ENCODE measurements at places on chromosomes 12 and 14.
A peak's percentile ranks its signal among the peaks of the same experiment; 100 is the strongest.

DNA sequence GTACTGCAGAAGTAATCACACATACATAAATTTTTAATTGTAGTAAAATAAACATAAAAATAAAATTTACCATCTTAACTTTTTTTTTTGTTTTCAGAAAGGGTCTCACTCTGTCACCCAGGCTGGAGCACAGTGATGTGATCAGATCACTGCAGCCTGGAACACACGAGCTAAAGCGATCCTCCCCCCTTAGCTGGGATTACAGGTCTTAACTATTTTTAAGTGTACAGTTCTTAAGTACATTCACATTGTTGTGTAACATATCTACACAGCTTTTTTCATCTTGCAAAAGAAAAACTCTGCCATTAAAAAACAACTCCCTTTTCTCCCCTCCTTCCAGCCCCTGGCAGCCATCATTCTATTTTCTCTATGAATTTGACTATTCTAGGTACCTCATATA lies 92.3 kb downstream of the PPP1R12A start:
- no peak for DNase-seq

DNA sequence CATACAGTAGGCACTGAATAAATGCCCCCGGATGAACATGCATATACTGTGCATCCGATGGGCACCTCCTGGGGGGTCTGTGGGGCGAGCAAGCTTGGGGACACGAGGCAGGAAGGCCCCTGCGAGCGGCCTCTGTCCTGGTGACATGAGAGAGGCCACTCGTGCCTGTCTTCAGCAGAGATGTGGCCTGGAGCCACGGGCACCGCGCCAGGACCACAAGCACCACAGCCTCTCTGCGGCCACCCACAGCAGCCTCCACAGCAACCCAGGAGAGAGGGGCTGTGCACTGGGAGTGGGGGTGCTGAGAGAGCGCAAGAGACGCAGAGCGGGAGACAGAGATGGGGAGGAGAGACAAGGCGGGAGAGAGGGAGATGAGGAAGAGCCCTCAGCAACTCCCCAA lies 118.5 kb downstream of the RFLNA start:
- DNase-seq: no peak

DNA sequence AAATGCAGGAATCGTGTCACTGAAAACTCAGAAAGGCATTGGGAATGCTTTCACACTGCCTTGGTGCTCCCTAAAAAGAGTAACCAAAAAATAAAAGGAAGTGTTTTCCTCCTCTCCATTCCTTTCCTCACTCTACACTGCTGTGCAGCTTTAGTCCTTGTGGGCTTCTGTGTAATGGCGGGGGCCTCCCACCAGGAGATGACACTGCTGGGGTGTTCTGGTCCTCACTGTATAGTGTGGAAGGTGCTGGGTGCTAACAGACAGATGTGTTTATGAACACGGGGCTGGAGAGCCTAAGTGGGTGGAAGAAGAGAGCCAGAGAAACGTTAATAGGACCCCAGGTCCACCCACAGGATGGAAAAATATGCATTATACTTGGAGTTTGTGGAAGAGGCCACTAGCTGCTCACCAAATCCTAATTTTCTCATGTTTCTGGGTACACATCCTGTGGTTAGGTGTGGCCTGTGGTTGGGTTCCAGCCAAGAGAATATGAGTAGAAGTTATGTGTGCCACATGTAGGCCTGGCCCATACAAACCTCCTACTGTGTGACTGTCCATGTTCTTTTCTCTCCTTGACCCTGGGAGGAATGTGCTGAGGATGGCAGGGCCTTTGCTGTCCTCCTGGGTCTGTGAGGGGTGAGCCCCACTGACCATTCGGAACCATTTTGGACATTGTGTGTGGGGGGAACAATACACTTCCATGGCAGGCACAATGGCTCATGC lies 14.0 kb upstream of the C1S start:
- DNase-seq: no peak

GRCh38 chr14:56860441-56860840 lies 50.2 kb upstream of the OTX2 start:
- DNase-seq: no peak

GRCh38 chr12:118637767-118638370 lies 261.5 kb downstream of the SUDS3 start:
- DNase-seq: no peak

DNA sequence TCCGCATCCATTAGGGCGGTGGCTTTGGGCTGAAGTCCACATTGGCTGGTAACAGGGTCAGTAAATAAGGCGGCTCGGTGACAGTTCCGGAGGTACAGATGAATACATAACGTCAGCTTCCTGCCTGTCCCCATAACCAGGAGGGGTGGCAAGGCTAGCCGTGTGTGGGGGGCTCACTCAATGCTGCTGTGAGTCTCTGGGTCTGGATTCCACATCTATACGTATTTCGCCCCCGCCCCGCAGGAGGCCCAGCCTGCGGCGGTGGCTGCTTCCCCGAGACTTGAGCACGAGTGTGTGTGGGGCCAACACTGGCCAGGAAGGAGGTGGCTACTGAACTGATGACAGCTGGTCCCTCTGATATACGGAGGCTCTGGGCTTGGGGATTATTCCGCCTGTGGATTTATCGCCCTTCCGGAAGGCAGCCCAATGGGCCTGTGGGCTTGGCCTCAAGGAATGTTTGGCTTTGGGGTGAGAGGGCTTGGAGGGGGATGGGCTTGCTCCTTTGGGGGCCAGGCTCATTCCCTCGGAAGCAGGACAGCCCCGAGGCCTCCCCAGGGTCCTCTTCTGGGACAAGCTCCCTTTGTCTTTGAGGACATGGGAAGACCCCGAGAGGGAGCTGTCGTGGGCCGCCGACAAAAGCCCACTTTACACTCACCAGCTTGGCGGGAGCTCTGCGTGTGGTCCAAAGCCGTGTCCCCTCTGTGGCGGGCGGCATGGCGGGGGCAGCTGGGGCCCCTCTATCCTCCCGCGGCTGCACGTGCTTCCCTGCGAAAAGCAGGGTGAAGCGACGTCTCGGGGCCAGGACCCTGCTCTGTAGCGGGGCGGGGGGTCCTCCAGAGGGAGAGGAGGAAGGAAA lies 82.1 kb downstream of the KIF26A start:
- peak; percentile 18 for DNase-seq

GRCh38 chr14:102027951-102028350 lies 58.9 kb downstream of the HSP90AA1 start:
- DNase-seq: no peak

DNA sequence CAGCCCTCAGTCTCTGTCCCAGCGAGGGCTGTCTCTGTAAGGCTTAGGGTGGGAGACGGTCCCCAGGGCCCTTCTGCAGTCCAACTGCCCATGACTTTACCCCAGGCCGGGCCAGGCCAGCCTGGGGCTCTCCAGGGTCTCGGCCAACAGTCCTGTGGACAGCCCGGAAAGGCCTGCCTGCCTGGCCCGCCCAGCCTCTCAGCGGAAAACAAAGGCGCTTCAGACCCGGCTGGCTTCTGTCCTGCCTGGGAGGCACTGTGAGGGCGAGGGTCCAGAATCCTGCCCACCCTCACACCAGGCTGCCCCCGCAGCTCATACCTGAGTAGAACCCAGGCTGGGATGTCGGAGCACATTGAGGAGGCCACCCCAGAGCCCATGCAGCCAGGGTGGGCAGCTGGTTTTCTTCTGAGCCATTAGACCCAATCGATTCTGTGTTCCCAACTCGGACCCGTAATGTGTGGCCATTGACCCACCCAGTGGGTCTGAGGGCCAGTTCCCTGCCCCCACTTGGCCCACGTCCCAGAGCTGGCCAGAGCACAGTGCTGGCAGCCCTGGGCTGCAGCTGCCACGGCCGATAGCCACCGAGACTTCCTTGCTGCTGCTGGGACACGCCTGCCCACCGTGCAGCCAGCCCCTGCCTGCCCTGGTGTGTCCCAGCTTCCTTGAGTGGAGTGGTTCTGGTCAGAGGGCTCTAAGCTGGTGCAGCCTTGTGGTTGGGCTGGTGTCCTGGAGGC lies 1.6 kb downstream of the CRIP2 start:
- no peak for DNase-seq

DNA sequence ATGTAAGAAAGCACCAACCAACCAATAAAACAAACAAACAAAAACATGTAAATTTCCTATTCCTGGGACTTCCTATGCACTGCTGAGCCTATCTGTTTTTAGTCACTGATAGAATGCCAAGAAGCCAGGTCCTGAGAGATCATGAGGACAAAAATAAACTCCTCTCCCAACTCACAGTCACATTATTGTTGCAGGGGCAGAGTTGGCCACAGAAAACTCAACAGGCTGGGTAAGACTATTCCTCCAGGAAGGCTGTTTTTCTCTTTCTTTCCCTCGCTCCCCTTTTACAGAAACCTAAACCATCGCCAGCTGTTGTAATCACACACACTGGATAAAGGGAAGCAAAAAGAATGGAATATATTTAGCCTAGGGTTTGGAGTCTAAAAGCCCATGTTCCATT lies 55.8 kb upstream of the METAP2 start:
- DNase-seq: no peak

GRCh38 chr12:121883315-121883660 lies 5.3 kb upstream of the PSMD9 start:
- DNase-seq: no peak

DNA sequence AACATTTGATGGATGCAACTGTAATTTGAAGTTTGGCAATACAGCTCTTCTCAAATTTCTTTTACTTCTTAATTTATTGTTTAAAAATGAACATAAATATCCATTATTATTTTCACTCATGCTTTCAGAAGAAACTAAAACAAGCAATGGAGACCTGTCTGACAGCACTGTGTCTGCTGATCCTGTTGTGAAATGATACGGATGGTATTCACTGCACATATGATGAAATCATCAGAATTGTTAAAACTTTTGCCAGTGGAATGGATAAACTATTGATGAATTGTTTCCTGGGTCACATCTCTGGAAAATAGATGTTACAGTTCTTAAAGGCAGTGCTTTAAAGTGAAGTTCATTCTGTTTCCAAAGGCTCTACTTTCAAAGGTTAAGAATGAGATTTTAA lies 59.2 kb downstream of the WASHC4 start:
- no peak for DNase-seq

DNA sequence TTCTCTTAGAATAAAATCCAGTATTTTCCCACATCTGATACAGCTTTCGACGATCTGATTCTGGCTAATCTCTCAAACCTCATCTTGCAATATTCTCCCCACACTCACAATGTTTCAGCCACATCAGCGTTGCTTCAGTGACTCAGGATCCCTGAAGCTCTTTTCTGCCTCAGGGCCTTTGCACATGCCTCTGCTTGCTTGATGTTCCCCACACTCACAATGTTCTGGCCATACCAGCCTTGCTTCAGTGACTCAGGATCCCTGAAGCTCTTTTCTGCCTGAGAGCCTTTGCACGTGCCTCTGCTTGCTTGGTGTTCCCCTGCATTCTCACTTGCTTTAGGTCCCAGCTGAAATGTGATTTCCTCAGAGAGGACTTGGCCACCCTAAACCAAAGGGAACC lies 2.6 kb downstream of the C12orf42 start:
- no peak for DNase-seq

GRCh38 chr14:33120966-33121365 lies 182.3 kb downstream of the NPAS3 start:
- DNase-seq: no peak

- DNase-seq: peak; percentile 73
Measured at GRCh38 chr12:106301611-106302321, 767 bp upstream of the TCP11L2 start.

DNA sequence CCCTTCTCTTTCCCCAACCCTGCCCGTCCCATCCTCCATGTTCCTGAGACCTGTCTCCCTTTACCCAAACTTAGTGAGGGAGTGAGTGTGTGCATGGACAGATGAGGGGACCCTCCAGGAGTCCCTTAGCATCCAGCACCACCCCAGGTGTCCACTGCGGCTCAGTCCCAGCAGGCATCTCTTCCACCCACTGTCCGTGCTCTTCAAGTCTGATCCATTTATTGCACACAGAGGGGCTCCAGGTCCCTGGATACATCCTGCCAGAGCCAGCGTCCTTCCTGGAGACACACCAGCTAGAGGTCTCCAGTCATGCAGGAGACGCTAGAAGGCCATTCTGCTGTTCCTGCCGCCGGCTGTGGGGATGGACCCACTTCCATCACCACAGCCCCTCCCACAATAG lies 239.2 kb downstream of the ADGRD1 start:
- DNase-seq: no peak

DNA sequence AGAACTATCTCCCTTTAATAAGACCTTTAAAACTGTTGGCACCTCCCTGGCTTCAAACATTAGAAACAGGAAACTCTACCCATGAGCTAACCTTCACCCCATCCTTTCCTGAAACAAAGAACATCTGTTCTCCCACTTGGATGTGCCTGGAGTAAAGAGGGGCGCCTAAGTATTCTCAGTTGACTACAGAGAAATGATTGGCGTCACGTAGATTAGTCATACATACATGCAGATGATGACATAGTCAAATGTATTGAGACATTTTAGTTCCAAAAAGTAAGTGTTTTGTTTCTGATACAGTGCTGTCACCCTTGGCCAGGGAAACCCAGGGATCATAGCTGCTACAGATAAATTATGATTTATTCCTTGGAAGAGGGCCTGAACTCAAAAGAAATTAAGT lies 260.0 kb upstream of the PLEKHG7 start:
- DNase-seq: no peak

GRCh38 chr12:109789526-109790048 lies 43.6 kb downstream of the TRPV4 start:
- no peak for DNase-seq

DNA sequence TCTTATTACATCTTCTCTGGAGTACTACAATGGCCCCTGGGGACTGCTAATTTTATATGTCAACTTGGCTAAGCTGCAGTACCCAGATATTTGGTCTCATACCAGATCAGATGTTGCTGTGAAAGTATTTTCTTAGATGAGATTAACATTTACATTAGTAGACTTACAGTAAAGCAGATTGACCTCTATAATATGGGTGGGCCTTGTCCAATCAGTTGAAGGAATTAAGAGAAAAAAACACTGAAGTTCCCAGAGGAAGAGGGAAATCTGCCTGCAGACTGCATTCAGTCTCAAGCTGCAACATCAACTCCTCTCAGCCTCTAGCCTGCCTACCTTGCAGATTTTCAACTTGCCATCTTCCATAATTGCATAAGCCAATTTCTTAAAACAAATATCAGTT lies 430.1 kb downstream of the MED13L start:
- DNase-seq: no peak

Data from NCI-H524 treated with DMSO at 0.1 percent for 48 hours (cell line).